ENCODE measurements at places on chromosomes 6 and 20.

DNA sequence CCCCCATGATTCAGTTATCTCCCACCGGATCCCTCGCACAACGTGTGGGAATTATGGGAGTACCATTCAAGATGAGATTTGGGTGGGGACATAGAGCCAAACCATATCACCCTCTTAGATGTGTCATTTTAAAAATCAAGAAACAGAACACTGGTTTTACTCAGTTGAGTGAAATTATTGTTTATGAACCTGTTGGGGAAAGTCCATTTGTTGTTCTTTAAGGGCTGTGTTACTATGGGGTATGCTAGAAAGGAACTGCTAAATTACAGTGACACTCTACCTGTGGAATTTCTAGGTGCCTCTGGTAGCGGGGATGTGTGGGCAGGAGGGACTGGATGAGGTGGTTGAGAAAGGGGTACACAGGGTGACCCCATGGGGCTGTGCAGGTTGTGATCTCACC, 28.9 kb downstream of the STX11 start:
- no peak for ATAC-seq

- ATAC-seq = no peak
Observed at GRCh38 chr6:168508903-168509302, 67.9 kb downstream of the SMOC2 start.

DNA sequence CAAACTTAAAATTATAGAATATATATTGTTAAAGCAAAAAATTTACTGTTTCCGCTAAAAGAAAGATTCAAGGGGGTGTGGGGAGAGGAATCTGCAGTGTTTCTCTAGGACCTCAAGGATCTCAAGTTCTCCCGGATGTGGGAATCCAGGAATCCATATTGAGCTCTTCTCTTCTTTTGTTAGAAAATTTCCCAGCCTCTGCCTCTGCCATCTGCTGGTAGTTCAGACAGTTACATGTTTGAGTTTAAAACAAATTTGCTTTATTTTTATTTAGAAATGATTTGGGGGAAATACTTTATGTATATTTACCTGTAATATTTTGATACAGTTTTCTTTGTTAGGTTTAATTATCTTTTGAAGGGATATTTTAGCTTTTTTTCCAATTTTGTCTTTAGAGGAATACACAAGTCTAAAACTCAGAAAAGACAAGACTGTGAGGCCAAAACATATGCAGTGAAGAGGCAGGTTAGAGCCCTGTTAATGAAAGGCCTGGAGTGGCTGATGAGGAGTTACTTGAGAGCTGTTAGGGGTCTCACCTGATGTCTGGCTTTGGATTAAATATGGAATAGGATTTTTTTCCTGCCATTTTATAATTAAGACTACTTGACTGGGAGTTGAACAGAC, 268.8 kb downstream of the ARID1B start:
- ATAC-seq = no peak

DNA sequence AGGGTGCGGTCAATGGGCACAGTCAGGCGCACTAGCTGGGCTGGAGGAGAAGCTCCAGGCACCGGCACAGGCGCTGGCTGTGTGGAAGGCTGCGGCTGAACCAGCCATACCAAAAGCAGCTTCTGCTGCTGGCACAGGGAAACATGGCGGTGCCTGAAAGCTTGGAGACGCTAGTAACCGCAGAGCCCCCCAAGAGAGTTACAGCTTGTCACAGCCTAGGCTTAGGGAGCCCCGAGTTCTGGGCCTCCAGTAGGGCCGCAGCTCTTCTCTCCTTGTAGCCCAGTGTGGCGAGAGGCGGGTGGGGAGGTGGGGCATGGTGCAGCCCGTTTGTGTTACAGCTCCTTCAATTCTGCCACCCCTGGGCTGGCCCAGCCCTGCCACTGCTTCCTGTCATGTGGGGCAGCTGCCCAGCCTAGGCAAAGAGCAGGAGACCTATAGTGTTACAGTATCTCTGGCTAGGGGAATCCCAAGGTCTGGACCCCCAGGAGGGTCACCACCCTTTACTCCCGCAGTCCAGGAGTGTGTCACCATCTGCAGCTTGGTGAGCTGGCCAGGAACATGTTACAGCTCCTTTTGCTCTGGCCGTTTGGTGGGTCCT, 58.6 kb upstream of the MANEA start:
- ATAC-seq = no peak

DNA sequence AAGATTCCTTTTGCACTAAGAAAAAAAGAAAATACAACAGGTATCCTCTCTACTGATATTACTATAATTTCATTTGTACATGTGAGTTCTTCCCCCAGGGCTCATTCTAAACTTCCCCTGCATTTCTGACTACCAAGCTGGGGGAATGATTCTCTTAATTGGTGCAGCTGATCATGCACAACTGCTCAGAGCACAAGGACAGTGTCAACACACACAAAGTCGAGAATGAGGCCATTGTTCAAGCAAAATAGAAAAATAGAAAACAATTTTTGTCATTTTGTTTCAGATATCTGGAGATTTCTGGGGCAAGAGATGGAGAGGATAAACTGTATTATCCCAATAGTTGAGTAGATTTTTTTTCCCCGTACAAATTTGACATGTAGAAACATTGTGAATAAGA, 236.3 kb downstream of the HAO1 start:
- no peak for ATAC-seq

DNA sequence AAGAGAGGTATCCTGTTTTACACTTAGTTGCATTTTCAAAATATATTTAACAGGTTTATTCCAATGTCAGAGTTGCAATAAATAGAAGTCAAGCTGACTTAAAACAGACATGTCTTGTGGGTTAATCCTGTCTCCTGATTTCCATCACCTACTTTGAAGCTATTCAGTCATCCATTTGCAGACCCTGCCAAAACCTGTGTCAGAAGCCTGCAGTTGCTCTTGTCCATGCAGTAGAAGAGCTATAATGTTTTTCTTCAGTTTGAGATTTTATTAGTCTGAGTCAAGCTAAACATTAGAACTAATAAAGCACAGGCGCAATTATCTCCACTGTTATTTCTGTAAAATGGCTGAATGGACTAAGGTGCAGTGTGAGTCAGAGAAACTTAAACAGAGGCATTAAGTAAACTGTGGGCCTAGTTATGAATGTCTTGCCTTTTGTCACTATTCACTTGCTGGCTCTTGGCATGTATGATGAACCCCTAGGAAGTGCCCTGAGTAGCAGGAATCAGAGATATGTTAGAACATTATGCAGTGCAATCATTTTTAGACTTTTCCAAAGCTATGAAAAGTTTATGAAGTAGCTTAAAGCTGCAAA, 11.0 kb upstream of the HDGFL1 start:
- no peak for ATAC-seq

DNA sequence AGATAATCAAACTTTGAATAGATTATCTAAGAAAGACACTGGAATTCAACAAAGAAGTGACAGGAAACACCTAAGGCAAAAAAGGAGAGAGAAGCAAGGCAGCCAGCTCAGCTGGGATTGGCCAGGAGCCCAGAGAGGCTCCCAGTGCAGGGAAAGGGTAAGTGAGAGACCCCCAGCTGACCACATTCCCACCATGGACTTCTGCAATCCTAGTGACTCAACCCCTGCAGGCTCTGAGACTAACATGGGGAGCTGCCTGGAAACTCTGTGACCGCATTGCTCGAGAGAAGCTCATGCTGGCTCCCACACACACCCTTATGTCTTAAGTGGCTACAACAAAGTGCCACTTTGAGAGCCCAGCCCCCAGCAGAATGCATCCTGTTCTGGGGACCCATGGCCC, 215.1 kb downstream of the PACRG start:
- no peak for ATAC-seq

- ATAC-seq = no peak
Observed at GRCh38 chr20:54351371-54352136, 123.8 kb upstream of the DOK5 start.

All from gastroesophageal sphincter (tissue), 4 donors.